ENCODE measurements at places on chromosomes 16 and 17.

DNA sequence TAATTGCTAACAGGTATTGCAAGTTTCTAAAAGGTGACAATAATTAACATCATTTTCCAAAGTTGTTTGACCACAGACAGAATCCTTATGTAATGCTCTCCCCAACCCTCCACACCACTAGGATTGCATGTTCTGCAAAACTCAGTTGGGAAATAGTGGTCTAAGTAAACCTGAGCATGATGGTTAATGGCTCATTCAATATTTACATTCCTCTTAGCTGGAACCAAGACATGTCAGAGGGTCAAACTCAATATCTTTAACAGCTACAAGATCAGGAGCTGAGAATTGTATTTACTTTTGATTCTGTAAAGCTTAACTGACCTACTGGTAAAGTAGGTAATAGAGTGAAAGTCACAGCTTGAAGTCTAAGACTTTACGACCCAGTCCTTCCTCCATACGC, 10.2 kb downstream of the MFSD6L start:
- DNase-seq = no peak

GRCh38 chr17:37274461-37274860, 101.3 kb upstream of the C17orf78 start:
- no peak for DNase-seq

- DNase-seq = no peak
Measured at GRCh38 chr17:61159221-61159814, 240.3 kb upstream of the TBX2 start.

- DNase-seq = no peak
Measured at GRCh38 chr16:30473231-30474073, 910 bp downstream of the ITGAL start.

DNA sequence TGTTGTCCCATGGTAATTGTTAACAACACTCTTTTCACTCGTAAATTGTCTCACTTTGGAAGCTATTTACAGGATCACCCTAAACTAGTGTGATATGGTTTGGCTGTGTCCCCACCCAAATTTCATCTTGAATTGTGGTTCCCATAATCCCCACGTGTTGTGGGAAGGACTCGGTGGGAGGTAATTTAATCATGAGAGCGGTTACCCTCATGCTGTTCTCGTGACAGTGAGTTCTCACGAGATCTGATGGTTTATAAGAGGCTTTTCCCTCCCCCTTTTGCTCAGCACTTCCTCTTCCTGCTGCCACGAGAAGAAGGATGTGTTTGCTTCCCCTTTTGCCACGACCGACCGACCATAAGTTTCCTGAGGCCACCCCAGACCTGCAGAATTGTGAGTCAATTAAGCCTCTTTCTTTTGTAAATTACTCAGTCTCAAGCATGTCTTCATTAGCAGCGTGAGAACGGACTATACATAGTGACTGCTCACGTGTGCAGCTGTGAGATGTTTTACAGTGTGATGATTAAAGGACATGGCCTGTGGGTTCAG, 34.4 kb downstream of the DNAH3 start:
- no peak for DNase-seq

DNA sequence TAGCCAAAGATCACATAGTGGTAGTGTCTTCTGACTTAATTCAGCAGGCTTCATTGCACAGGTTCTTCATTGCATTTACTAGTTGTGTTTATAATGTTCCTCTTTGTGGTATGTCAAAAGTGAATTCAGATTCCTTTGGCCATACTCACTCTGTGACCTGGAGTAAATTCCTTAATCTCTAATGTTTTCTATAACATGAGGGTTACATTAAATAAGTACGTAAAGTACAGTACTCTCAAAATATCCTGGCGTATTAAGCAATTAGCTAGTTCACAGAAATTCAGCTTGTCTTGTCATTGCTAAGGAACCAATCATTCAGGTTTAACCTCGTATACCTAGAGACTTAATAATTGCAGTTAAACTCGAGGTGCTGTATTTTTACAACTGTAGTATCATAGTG, 4.2 kb downstream of the RPS6KB1 start:
- DNase-seq = no peak

- DNase-seq = no peak
Measured at GRCh38 chr17:51188271-51188833, 22.1 kb downstream of the NME2 start.

DNA sequence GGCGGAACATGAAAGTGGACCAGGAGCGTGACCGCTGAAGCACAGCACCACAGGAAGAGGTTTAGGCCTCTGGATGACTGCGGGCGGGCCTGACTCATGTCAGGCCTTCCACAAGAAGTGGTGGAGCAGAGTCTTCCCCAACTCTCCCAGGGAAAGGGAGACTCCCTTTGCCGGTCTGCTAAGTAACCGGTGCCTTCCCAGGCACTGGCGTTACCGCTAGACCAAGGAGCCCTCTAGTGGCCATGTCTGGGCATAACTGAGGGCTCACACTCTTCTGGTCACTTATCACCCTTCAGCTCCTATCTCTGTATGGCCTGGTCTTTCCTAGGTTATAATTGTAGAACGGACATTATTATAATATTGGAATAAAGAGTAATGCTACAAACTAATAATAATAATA, 1931.9 kb downstream of the TP53TG3F start:
- DNase-seq = no peak

DNA sequence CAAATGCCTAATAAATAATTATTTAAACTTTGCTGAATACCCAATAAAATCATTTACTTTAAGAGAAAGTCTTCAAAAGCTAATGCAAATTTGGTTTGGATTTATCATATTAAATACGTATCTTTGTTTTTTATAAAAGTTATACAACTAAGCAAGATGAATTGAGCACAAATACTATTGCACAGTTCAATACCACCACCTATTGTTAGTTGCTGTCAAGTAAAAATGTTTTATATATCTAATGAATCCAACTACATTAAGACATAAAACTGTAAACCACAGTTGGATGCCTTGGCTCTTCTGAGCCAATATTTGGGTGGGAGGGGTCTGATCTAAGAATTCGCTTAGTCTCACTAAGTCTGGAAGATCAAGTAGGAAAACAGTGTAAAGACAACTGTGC, 7.7 kb downstream of the FBXL20 start:
- DNase-seq = no peak

DNA sequence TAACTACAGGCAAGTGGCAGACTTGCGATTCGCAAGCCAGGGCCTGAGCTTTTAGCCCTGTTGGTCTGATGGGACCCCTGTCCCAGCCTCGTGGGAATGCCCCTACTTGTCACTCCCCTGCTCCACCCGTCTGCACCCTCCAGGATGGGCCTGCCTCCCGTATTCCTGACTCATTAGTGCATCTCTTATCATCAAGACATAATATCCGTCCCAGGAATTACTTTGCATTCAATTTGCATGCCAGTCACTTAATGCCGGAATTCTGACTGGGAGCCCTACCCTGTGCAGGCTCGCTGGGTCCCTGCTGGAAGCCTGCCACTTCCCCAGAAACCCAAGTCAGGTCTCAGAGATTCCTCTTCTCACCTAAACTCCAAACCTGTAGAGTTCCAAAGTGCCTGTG, 3.3 kb downstream of the PRSS53 start:
- DNase-seq = no peak

DNA sequence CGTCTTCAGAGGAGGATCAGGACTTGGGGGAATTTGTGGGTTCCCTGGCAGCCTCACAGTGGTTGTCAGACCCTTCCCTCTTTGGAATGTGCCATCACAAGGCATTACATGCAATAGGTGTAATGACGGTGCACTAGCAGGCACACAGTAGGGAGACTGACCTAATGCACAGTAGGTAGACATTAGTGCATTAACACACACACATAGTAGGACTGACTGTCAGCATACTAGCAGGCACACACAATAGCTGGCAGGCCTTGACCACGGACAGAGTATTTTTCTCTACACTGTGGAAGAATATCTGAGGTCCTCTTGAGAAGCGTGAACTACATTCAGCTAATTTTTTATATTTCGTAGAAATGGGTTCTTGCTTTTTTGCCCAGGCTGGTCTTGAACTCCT, 10.9 kb upstream of the UBALD2 start:
- DNase-seq = no peak

GRCh38 chr17:27506348-27507218, 50.3 kb downstream of the KSR1 start:
- no peak for DNase-seq

DNA sequence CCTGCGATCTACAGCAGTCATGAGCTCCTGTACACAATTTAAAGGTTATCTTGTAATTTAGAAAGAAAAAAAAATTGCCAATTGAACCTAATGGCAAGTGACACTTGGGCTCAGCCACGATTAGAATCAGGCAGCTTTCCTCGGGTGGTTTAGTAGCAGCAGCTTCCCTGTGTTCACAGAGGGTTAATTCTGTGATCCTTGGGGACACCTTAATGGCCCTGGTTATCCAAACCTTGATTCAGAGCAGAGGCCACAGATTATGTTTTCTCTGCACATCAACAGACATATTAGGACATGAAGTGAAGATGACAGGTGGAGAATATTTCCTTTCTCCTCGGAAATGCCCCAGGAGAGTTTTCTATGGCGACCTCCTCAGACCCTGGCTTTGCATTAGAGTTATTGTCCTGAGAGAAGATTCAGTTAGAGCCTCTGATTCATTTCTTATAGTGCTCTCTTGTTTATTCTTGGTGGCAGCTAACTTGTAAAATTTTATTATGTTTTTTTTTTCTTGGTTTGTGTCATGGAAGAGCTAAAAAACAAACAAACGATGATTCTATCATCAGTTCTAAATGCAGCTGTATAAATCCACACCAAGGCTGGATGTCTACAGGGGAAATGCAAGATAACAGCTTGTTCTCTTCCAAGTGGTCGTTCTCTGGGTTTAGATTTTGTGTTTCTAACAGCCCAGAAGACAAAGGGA, 351.2 kb upstream of the DYNLRB2 start:
- DNase-seq = no peak

- DNase-seq = no peak
Measured at GRCh38 chr17:8577868-8578267, 52.7 kb downstream of the MYH10 start.

DNA sequence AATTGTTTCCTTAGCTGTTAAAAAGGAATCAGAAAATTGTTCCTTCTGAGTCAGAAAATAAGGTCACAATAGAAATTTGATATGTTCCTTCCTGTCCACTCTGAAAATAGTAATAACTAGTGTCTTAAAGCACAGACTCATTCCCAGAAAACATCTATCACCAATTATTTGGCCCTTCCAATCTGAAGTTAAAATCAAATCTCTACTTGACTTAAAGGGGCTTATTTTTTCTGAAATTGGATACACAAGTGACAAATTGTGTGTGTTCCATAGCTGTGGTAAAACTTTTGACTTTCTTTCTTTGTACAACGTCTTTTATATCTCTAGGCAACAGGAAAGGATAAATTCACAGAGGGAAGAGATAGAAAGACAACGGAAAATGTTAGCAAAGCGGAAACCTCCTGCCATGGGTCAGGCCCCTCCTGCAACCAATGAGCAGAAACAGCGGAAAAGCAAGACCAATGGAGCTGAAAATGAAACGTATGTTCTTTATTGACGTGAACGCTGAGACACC, 54.5 kb upstream of the MRC2 start:
- DNase-seq = no peak

GRCh38 chr17:57504208-57504607, 240.9 kb downstream of the CCDC182 start:
- DNase-seq = no peak

Measured in DMS79 treated with DMSO at 0.1 percent for 48 hours (cell line).